Naive thymus-derived CD8-positive, alpha-beta T cell (primary cell): ENCODE measurements at places on chromosomes 7 and 10. TPM values are rescaled to one million over a fixed set of nuclear protein-coding genes. Genes with fewer than 3 reads are reported as not detected.

- H3K36me3 ChIP-seq: no peaks in the 10 kb centered on the region
- peak; percentile 78 for DNase-seq
- peaks cover 41% of the 10 kb centered on the region for H3K27me3 ChIP-seq
- peaks cover 18% of the 10 kb centered on the region for H3K4me1 ChIP-seq
- no peak overlapping the region for H3K4me3 ChIP-seq
Observed at GRCh38 chr7:45917658-45918057, 3.4 kb downstream of the IGFBP3 start.

DNA sequence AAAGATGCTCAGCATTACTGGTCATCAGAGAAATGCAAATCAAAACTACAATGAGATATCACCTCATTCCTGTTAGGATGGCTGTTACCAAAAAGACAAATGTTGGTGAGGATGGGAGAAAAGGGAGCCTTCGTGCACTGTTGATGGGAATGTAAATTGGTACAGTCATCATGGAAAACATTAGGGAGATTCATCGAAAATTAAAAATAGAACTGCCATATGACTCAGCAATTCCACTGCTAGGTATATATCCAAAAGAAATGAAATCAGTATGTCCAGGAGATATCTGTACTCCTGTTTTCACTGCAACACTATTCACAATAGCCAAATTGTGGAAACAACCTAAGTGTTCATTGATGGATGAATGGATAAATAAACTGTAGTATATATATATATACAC, 228.1 kb downstream of the ACTR3B start:
- no peaks in the 10 kb centered on the region for H3K27me3 ChIP-seq
- DNase-seq: no peak
- H3K27ac ChIP-seq: no peak overlapping the region
- peaks cover 2% of the 10 kb centered on the region for H3K4me1 ChIP-seq
- no peak overlapping the region for H3K4me3 ChIP-seq

- DNase-seq: peak; percentile 7
- H3K36me3 ChIP-seq: no peaks in the 10 kb centered on the region
- H3K4me3 ChIP-seq: no peak overlapping the region
- H3K27me3 ChIP-seq: peaks cover 10% of the 10 kb centered on the region
- H3K27ac ChIP-seq: no peak overlapping the region
Observed at GRCh38 chr10:29377333-29377961, 88.6 kb downstream of the LYZL1 start.

The IFIT1B gene
- total RNA-seq: not detected

The FAM171A1 gene
- 6.1 TPM for total RNA-seq
